Tibial nerve (tissue), 4 donors: ENCODE measurements at places on chromosomes 3 and 15. TPM values are rescaled to one million over a fixed set of nuclear protein-coding genes. Genes with fewer than 3 reads are reported as not detected.
A peak's percentile ranks its signal among the peaks of the same experiment; 100 is the strongest.

DNA sequence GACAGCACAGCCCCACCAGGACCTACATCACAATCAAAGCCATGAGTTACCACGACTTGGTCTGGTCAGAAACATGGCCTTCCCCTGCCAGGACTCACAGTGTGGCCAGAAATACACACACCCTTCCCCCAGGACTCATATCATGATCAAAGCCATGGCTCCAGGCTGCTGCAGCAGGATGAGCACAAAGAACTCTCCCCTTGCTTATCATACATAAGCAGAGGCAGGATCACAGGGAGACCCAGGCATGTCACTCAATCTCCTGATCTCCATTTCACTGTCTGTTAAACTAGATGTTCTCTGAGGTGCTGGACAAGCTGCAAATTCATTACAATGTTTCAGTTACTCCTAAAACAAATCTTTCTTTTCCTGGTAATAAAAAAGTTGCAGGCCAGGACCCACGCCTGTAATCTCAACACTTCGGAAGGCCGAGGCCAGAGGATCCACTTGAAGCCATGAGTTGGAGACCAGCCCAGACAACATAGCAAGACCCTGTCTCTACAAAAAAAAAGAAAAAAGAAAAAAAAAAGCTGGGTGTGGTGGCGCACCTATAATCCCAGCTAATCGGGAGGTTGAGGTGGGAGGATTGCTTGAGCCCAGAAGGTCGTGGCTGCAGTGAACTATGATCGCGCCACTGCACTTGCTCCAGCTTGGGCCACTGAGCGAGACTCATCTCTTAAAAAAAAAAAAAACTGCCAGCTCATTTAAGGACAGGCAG, 1.2 kb downstream of the PFKFB4 start:
- DNase-seq, result no peak

DNA sequence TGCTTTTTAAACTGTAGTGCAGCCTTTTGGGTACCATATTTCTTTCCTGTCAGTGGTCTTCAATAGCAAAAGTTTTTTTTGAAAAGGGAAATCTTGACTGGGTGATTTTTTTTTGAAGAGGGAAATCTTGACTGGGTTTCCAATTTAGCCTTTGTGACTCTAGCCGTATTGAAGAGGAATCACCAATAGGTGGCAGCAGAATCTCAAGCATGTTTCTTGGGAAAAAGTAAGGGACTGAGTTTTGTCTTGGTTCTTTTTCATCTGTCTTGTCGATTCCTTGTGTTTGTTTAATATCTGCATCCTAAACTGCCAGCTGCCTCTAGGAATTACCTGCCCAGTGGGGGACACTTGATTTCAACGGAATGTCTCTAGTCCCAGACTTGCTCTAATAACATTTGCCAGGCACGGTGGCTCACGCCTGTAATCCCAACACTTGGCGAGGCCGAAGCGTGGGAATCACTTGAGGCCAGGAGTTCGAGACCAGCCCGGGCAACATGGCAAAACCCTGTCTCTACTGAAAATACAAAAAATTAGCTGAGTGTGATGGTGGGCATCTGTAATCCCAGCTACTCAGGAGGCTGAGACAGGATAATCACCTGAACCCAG, 89.2 kb downstream of the RBPMS2 start:
- no peak for DNase-seq

Gene ABHD17C
- 2.0 TPM for total RNA-seq

DNA sequence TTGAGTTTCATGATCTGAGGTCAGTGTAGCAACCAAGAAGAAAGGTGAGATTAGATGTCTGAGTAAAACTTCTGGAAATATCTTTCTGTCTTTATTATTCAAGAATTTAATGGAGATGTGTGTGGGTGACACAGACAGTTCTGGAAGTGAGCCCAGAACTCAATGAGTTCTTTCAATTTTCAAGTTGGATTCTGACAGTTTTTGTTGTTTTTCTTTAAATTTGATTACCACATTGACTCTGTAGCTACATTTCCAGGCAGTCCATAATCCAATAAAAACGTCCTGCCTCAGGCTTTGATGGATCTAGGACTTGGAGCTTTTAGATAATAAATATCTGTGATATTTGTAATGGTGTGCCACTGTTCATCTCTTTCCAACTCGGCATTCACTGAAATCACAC, 3.9 kb upstream of the PARP14 start:
- DNase-seq, result no peak

- no peak for DNase-seq
These were observed 30.4 kb downstream of the TFDP2 start for GRCh38 chr3:142118911-142119310.

- no peak for DNase-seq
These were observed 23.4 kb upstream of the CLK3 start for GRCh38 chr15:74592222-74592621.

- DNase-seq, result no peak
These were observed 26.3 kb downstream of the FBXO22 start for GRCh38 chr15:75929799-75930565.

GRCh38 chr3:190721330-190721729, 141.2 kb downstream of the GMNC start:
- DNase-seq, result no peak

- DNase-seq, result no peak
These were observed 392.7 kb upstream of the TBL1XR1 start for GRCh38 chr3:177589911-177590381.

GRCh38 chr15:41424809-41425208, 7.9 kb downstream of the RTF1 start:
- no peak for DNase-seq

DNA sequence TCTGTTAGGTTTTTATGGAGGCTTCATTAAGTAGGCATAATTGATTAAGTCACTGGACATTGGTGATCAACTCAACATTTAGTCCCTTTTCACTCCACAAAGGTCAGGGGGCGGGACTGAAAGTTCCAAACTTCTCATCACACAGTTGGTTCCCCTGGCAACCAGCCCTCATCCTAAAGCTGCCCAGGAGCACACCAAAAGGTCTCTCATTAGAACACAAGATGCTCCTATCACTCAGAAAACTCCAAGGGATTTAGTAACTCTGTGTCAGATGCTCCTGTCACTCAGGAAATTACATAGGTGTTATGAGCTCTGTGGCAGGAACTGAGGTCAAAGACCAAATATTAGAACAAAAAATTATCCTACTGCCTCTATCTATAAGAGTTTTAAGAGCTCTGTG, 321.5 kb downstream of the OTOL1 start:
- DNase-seq, result no peak

Gene TMEM266
- 0.30 TPM for total RNA-seq

DNA sequence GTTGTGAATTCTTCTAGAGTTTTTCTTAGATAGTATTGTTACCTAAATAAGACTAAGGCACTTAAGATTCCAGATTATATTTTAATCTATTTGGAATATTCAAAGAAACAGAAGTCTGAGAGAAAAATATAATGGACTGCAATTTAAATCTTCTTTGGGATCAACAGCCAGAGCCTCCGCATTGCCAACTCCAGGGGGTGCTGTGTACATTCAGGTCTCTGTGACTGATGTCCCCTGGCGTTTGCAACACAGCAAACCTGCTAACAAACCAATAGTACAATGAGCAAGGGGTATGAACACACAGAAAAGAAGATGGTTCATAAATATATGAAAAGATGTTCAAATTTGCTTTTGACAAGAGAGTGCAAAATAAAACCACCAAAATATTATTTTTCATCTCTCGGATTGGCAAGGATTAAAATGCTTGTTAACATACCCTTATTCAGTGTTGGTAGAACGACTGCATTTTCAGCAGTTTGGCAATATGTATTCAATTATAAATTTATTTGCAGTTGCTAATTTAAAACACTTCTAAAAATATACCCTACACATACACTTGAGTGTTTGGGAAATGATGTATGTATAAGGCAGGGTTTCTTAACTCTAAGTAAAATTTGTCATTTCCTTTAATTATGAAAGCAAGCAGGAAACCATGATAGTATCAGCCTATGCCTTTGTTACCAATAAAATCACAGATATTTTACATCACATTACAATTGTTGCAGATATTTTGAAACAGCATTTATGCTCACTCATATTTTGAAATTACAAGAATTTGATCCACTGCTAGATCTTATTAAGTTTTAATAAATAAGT, 16.1 kb upstream of the TM4SF1 start:
- DNase-seq, result peak; percentile 75

- DNase-seq, result peak; percentile 64
These were observed 33.0 kb upstream of the DENND4A start for GRCh38 chr15:65824941-65825544.

DNA sequence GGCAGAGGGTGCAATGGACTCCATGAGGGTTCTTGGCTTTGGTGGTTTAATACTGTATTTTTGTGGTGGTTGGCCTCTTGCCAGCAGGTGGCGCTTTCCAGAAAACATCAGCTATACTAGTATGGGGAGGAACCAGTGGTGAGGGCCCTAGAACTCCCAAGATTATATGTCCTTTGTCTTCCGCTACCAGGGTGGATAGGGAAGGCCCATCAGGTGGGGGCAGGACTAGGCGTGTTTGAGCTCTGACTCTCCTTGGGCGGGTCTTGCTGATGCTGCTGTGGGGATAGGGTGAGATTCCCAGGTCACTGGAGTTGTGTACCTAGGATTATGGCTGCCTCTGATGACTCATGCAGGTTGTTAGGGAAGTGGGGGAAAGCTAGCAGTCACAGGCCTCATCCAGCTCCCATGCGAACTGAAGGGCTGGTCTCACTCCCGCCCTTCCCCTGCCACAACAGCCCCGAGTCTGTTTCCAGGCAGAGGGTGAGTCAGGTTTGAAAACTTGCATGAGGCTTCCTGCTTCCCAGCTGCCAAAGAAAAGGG, 357.7 kb downstream of the OTOL1 start:
- DNase-seq, result no peak

Gene HHLA2
- 0.21 TPM for total RNA-seq

Gene UTS2B
- total RNA-seq, result not detected

Gene KBTBD13
- not detected for total RNA-seq

GRCh38 chr3:30426293-30426993, 180.0 kb upstream of the TGFBR2 start:
- peak; percentile 66 for DNase-seq

- DNase-seq, result no peak
These were observed 333.7 kb upstream of the PROK2 start for GRCh38 chr3:72118628-72119027.

DNA sequence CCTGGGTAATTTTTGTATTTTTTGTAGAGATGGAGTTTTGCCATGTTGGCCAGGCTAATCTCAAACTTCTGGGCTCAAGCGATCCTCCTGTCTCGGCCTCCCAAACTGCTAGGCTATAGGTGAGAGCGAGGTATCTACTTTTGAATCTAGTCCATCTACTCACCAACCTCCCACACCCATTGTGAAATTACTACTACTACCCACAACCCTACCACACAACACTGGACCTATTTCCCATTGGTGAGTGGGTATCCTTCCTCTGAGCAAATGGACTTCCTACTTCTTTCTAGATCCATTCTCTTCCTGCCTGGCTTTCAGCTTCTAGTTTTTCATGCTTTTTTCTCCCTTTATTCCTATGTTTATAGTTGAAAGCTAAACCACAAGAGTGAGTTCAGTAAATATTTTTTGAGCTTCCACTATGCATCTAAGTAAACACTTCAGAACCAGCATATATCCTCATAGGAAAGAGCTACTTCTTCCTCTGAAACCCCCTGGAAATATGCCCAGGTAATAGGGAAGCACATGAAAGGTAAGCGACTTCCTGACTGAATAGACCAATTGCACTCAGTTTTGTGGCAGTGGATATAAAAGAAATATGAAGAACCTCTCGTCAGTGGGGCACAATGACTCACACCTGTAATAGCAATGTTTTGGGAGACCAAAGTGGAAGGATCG, 39.1 kb downstream of the MYO1E start:
- no peak for DNase-seq

DNA sequence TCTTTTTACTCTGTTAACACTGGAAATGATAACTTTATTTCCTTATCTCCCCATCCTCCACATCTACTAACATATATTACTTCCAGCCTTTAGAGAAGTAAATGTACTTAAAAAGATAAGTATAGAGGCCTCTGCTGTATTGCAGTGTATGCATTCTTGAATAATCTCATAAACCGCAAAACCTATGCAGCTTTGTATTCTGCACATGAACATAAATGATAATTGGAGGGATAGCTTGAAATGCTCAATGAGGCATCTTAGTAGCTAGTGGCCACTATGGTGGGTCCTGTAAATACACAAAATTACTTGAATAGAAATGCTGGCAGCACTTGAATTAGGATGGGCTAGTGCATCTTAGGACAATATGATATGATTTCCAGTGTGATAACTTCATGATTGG, 77.0 kb downstream of the LYSMD4 start:
- no peak for DNase-seq

- DNase-seq, result peak; percentile 68
These were observed at the start of gene PLSCR4 for GRCh38 chr3:146250449-146251382. PLSCR4 (minus strand) TSS chr3:146251105; CDS start chr3:146222071, 29,034 bp downstream.

DNA sequence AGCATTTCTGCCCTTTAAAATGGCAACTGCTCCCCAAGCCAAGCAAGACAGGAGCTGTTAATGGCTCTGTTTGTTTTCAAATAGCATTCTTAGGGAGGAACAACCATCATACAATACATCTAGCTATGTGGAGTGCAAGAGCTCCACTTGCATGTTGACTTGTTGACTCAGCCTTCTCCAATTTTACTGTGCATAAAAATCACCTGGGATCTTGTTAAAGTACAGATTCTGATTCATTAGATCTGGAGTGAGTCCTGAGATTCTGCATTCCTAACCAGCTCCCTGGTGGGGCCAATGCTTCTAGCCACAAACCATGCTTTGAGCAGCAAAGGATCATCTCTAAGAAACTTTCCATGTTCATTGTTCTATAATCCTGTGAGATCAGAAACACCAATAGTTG, 171.4 kb downstream of the THRB start:
- no peak for DNase-seq

GRCh38 chr3:49122886-49123545, 2.4 kb upstream of the USP19 start:
- DNase-seq, result no peak

- DNase-seq, result no peak
These were observed 192.5 kb upstream of the CGNL1 start for GRCh38 chr15:57183614-57184344.

DNA sequence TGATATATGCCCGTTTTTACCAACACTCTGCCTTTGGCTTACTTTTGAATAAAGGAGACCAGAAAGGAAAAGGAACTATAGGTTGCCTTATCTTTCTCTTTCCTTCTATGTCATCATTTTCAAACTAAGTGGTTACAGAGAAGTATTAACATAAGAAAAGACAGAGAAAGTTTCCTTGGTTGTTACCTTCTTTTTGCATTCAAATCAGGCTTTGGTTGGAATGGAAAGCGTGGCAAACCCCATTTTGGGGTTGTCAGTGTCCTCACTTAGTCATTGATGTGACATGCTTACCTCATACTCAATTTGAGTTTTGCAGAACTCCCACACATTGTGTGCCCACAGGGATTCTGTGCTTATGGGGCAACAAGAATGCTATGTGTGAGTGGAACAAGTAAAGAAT, 3.7 kb upstream of the THRB start:
- no peak for DNase-seq

GRCh38 chr3:178320456-178321351, 215.5 kb upstream of the KCNMB2 start:
- DNase-seq, result no peak

Gene KIF7
- total RNA-seq, result 23.1 TPM
